ENCODE measurements at places on chromosomes 5 and 9.

GRCh38 chr5:92741906-92742305, 839.1 kb downstream of the NR2F1-AS1 start:
- no peak for DNase-seq

DNA sequence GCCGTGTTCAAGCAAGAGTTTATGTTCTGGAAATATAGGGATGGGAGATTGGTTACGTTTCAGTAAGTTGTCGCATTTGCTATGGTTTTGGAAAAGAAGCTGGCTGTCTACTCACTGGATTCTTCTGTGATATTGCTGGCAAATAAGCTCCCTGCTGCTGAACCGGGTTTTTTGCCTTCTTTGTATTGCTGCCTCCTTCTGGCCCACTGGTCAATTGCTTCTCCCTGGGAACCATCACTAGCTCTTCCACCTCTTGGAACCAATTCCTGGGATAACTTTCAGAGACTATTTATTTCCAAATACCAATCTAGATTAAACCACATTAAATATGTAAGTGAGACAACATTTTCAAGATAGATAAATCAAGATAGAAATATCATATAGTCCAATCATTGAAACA, 43.0 kb downstream of the NUDT12 start:
- DNase-seq = no peak

GRCh38 chr9:114259798-114260523, 62.9 kb upstream of the ORM1 start:
- peak; percentile 39 for DNase-seq

DNA sequence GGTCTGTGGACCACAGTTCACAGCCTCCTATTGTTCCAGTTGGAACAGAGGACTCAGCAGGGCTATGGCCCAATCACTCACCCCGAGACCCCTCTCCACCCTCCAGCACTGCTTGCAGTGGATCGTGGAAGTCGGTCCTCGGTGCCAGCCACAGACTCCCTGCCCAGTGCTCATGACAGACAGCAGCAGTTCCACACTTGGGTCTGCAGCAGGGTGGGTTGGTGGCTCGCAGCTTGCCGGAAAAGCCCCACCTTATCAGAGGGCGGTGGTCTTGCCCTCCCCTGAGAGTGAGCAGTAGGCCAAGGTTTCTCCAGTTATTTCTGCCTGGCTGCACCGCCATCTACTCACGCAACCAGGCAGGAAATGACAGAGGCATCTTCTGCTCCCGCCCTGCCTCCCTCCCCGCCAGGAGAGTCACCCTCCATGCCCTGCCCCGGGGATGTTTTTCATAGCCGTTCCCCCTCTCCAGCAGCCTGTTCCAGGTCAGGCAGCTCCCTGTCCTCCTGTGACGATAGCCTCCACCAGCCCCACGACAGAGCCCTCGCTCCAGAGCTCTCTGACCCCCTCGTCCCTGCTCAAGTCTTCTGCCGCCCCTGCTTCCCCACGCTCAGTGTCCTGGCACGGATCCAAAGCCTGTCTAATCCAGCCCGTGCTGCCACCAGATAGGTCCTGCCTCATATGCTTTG, 34.5 kb downstream of the UNC5A start:
- no peak for DNase-seq

- no peak for DNase-seq
These were observed 58.1 kb upstream of the SHISAL2B start for GRCh38 chr5:64632251-64632650.

DNA sequence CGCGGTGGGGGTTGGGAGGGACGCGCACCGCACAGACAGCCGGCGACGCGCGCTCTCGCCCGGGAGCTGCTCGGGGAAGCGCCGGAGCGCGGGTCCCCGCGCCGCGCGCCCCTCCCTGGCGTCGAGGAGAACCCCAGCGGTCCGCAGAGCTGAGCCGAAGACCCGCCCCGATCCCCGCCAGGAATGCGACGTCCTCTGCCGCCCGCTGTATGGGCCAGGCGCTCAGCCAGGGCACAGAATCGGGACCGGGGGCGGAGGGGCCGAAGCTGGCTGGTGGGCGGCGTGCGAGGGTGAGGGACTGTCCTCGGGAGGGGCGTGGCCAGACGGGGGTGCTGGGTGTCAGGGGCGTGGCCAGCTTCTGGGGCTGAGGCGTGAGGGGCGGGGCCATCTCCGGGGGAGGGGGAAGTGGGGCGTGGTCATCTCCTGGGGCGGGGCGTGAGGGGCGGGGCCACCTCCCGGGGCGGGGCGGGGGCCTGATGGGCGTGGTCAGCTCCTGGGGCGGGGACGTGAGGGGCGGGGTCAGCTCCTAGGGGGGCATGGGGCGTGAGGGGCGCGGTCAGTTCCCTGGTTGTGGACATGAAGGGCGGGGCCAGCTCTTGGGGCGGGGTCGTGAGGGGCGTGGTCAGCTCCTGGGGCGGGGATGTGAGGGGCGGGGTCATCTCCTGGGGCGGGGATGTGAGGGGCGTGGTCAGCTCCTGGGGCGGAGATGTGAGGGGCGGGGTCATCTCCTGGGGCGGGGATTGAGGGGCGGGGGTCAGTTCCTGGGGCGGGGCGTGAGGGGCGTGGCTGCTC, 965 bp downstream of the PTGDS start:
- no peak for DNase-seq

GRCh38 chr9:130923611-130924447, 15.2 kb downstream of the FIBCD1 start:
- no peak for DNase-seq

DNA sequence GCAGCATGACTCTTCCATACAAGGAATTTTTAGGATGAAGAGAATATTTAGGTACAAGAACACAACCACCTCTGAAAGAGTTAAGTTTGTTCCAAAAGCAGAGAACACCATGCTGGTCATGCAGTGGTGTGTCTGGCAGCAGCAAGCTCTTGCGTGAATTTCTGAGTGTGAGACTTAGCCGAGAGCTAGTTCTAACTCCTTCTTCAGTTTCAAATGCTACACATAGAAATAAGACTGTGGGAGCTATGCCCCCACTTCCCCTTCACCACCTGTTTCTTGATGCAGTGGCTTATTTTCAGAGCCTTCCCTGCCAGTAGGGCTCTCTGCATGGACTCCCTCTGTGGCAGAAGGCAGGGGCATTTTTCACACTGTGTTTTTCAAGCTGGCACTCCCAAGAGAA, 122.9 kb upstream of the ZNF366 start:
- DNase-seq = no peak

GRCh38 chr9:121868626-121869025, 217.2 kb downstream of the DAB2IP start:
- DNase-seq = no peak

DNA sequence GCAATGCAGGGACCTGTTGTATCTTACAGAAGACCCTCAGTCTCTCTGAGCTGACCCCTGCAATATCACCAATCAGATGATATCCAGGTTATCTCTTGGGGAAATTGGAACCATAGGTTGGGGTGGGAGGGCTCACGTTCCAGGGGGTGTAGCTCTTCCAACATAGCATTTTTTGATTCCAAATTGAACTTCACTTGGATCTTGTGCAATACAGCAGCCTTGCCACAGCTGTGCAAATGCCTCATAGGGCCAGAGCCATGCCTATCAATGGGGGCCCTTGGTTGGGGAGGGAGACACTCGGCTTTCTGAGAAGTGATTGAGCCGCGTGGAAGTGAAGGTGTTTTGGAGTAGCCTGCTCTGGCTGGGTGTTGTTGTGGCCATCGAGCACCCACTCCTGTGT, 117.2 kb upstream of the PITX1 start:
- DNase-seq = no peak

- no peak for DNase-seq
These were observed 260.3 kb upstream of the TNC start for GRCh38 chr9:115378241-115378640.

DNA sequence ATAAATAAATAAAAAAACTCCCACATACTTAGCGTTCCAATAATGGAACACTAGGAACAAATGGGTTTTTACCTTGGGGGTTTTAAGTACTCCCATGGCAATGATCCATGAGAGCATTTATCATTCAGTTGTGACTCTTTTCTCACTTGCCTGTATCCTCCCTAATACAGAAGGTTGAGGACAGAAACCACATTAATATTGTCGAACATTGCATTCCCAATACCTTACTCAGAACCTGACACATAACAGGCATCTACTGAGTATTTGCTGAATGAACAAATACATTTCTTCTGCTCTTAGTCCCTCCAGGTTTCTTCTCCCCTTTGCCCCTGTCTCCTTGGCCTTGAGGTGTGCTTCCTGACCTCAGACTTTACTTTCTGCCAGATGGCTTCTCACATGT, 175.9 kb downstream of the CEMIP2 start:
- no peak for DNase-seq

DNA sequence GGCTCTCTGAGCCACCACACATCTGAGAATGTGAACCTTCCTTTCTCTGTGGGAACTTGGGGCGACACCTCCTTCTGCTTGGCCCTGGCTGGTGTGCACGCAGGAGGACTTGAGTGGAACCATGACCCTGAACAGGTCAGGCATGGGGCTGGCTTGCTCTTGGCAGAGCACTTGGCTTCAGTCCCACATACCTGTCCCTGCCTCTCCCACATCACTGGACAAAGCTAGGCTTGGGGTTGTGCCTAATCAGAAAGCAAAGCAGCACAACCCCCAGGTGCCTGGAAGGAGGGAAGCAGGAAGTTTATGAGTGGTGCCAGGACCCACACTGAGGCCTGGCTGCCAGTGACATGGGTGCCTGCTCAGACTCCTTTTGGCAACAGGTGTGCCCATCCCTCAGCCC, 13.2 kb downstream of the GADD45G start:
- no peak for DNase-seq

DNA sequence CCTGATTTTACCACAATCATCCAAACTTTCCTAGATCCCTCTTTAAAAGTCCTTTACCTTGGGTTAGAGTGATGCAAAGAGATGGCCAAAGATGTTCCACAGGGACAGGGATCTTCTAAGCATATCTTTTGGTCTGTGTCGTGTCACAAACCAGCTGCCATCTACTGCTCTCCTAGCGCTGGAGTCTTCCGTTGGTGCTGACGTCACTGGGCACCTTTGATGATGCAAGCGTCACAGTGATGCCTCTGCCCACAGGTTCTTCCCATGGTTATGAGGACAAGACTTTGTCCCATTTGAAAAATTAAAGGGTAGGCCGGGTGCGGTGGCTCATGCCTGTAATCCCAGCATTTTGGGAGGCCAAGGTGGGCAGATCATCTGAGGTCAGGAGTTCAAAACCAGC, 1.7 kb upstream of the GLT6D1 start:
- DNase-seq = no peak

- DNase-seq = peak; percentile 49
These were observed 31.4 kb upstream of the LPCAT1 start for GRCh38 chr5:1555011-1555807.

GRCh38 chr5:60102961-60103693, 209.6 kb upstream of the PDE4D start:
- no peak for DNase-seq

GRCh38 chr9:84711398-84711777, 41.9 kb downstream of the NTRK2 start:
- DNase-seq = no peak

- no peak for DNase-seq
These were observed 110.6 kb downstream of the PLCXD3 start for GRCh38 chr5:41399839-41400238.

GRCh38 chr9:123685489-123686083, 244.3 kb downstream of the DENND1A start:
- DNase-seq = peak; percentile 18

DNA sequence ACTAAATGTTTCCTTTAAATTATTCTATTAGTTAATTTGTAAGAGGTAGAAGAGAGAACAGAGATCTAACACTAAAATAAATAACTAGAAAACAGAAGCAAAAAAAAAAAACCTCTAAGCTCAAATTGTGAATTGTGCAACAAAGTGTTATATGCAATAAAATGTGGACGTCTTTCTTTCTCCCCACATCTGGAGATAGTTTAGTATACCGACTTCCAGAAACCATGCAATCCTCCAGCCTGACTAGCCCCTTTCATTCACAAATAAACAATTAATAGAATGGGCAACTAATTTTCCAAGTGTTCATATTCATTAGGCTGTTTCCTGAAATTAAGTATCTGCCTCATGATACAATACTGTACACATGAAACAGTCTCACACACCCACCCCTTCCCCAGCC, 258.5 kb downstream of the BNC2 start:
- no peak for DNase-seq

GRCh38 chr5:79800979-79801827, 111.6 kb downstream of the CMYA5 start:
- no peak for DNase-seq

- DNase-seq = no peak
These were observed 371.6 kb downstream of the PIK3R1 start for GRCh38 chr5:68587171-68587570.

DNA sequence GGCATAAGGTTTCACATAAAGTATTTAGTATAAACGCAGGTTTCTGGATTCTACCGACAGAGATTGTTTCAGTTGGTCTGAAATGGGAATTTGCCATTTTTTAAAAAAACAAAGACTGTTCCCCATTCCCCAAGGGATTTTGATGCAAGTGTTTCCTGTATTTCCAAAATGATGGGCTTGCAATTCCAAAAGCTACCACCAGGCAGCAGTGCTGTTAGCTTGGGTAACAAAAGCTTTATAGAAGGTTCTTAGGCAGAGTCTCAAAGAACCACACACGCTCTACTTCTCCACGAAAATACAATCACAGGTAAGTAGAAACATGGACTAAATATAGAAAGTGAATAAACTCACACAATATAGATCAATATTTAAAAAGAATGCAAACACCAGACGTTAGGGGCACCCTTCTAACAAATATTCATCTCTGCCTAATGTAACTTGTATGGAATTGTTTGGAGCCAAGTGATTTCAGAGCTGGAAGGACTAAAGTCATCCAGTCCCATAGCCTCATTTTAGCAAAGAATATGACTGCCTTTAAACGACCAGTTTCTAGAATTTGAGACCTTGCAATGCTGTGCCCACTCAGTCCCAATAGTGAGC, 154.3 kb downstream of the SPOCK1 start:
- peak; percentile 42 for DNase-seq

DNA sequence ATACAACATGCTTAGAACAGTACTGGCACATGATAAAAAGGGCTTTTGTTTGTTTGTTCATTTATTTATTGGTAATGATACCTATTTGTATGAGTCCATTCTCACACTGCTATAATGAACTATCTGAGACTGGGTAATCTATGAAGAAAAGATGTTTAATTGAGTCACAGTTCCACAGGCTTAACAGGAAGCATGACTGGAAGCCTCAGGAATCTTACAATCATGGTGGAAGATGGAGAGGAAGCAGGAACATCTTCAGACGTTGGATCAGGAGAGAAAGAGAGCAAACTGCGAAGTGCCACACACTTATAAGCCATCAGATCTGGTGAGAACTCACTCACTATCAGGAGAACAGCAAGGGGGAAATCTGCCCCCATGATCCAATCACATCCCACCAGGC, 847.7 kb downstream of the CDH18 start:
- DNase-seq = no peak
